ENCODE measurements at places on chromosomes 5 and 9.

DNA sequence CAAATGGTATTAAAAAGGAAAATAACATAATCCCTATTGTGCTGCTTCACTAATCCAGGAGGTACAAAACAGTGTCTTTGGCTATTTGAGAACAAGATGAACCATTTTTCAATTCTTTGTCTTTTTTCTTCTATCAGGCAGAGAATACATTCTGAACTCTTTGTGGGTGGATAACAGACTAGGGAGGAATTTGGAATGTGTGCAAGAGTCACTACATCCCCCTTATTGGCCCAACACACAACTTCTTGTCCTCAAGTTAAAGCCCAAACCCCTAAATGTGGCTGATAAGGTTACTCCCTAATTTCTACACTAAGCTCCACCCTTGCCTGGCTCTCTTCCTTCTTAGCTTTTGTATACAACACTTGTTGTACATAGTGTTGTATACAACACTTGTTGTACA is 342.7 kb upstream of the RFX3 start:
- no peak for DNase-seq

- no peak for DNase-seq
Measured at GRCh38 chr5:115402822-115403577, 106.5 kb upstream of the CCDC112 start.

- no peak for DNase-seq
Measured at GRCh38 chr5:68253624-68254585, 38.3 kb downstream of the PIK3R1 start.

DNA sequence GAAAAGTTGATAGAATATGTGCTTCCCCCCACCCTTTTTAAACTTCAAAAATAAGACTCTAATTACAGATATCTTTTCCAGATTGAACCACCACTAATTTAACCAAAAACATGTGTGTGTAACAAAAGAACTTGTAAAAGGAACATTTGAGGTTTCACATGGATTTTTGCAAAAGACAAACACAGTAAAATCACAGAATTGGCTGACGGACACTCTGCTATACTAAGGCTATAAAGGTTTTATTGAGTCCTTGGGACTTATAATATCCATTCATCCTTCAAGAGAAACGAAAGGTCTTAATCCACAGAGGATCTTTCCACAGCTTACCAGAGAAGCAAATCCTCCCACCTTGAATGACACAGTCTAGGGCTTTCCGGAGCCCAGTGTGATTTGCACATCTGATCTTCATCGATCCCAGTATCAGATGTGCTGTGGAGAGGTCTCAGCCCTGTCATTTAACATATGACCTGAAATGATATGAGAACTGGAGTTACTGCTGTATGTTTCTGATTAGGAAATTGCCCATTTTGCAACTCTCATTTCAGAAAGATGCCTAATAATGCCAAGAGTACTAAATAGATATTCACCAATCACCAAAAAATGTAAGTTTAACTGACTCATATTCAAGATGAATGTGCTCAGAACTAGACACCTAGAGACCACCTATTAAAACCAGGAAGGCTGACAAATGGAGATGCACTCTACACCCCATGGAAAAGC is 256.5 kb upstream of the FBXL7 start:
- no peak for DNase-seq

DNA sequence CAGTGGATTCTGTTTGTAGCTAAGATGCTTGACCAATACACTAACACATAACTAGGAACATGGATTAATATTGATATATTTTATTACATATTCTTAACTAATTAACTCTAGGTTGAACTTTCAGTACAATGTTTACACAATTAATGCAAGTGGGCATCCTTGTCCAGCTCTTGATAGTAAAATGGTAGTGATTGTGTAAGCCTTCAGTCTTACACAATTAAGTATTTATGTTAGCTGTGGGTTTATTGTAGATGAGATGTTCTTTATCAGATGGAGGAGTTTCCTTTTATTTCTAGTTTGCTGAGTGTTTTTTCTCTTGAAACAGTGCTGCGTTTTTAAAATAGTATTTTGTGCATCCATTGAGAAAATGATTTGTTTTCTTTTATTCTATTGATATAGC is 1210.8 kb downstream of the CDH12 start:
- no peak for DNase-seq

GRCh38 chr9:31034311-31034710 is 1350.1 kb upstream of the ACO1 start:
- no peak for DNase-seq

Data from BJ (cell line).